ENCODE measurements at places on chromosomes 2 and 18. TPM values are rescaled to one million over a fixed set of nuclear protein-coding genes. Genes with fewer than 3 reads are reported as not detected.

Gene ANTXR1
- 42.6 TPM for total RNA-seq

Gene GRHL1
- total RNA-seq, result 6.0 TPM

Gene INHBB
- 3.7 TPM for total RNA-seq

Gene TRMT61B
- 14.4 TPM for total RNA-seq

Gene DSG1
- total RNA-seq, result not detected

DNA sequence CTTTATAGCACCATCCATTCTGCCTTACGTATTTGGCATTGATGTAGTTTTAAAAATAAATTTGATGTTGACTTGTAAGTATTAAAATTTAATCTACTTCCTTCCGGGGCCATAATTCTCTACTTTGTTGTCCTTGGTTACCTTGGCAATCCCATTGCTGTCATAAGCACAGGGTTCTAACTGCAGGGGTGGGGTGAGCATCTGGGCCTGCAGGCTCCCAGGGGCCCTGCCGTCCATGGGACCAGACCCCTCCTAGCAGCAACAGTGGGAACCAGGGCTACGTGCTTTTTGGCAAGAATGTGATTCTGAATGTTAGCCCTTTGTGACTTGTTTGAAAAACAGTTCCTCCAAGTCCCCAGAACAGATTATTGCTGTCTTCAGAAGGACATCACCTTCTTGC lies 4.9 kb downstream of the ASAP2 start:
- no peaks in the 10 kb centered on the region for H3K27me3 ChIP-seq
- H3K4me3 ChIP-seq, result no peak overlapping the region
- peak overlapping the region; percentile 49 for H3K27ac ChIP-seq
- H3K4me1 ChIP-seq, result peaks cover 33% of the 10 kb centered on the region

- no peak overlapping the region for H3K4me3 ChIP-seq
- no peaks in the 10 kb centered on the region for H3K4me1 ChIP-seq
- no peaks in the 10 kb centered on the region for H3K36me3 ChIP-seq
- H3K27me3 ChIP-seq, result no peaks in the 10 kb centered on the region
Measured at GRCh38 chr2:41750829-41751228, 297.0 kb upstream of the PKDCC start.

DNA sequence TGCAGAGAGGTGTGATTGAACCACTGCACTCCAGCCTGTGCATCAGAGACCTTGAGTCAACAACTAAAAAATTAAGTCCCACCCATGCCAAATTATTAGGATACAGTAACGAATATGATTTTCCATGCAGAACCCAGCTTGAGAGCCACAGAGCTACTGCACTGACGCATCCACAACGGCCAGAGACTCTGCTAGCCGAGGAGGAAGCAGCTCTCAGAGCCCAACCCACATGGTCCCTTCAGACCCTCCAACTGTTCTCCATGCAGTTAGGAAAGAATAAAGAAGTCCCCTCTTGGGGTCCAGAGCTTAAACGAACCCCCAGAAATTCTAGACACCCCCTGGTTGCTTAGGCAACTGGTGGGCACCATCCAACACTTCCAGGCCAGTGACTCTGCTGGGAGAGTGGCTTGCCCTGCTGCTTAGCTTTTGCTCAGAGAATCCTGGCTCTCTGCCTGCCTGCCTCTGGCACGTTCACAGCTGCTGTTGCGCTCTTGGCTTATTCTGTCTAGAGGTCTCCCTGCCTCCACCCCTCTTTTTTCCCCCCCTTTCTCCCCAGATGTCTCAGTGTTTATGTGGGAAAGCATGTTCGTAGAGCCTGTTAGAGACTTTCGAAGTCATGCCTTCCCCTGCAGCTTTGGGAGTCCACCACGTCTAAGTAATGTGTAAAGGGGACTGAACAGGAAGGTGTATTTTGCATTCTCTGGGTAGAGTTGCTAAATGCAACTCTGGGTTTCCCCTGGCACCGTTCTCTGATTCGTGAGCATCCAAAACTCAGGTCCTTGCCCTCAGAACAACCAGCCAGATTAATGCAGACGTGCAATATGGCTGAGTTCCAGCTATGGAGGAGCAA lies 26.0 kb upstream of the SP3 start:
- H3K27me3 ChIP-seq, result no peaks in the 10 kb centered on the region
- H3K27ac ChIP-seq, result peak overlapping the region; percentile 48
- DNase-seq, result peak; percentile 27
- no peaks in the 10 kb centered on the region for H3K4me1 ChIP-seq

DNA sequence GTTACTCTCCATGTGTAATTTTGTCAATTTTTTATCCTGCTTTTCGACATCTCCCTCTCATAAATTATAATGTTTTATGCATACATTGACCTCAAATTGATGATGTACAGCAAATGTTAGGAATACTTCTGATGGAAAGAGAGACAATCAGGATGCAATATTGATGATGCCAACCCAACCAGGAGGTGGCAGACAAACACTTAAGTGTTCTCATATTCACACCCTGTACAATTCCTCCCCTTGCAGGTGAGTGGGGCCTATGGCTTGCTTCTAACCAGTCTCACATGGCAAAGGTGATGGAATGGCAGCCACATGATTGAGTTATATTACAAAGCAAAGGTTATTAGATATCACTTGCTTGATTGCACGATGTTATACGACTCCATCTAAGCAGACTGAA lies 594.3 kb upstream of the REG3G start:
- no peak overlapping the region for H3K27ac ChIP-seq
- H3K4me1 ChIP-seq, result no peaks in the 10 kb centered on the region
- H3K4me3 ChIP-seq, result no peak overlapping the region
- H3K27me3 ChIP-seq, result no peaks in the 10 kb centered on the region
- DNase-seq, result peak; percentile 9

DNA sequence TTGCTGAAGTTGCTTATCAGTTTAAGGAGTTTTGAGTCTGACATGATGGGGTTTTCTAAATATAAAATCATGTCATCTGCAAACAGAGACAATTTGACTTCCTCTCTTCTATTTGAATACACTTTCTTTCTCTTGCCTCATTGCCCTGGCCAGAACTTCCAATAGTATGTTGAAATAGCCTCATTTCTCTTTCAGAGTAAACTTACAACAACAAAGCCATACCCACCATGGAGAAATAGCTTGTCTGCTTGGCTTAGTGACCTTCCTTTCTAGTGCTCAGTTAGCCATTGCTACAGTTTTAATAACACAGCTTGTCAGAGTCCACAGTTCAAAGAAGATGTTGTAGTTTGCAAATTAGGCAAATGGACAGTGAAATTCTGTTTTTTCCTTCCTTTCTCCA lies 228.0 kb downstream of the ETAA1 start:
- H3K4me1 ChIP-seq, result no peaks in the 10 kb centered on the region
- H3K27me3 ChIP-seq, result no peaks in the 10 kb centered on the region
- no peak for DNase-seq
- no peak overlapping the region for H3K4me3 ChIP-seq
- no peak overlapping the region for H3K27ac ChIP-seq
- H3K36me3 ChIP-seq, result no peaks in the 10 kb centered on the region

GRCh38 chr2:201313362-201313761 lies 43.8 kb downstream of the FLACC1 start:
- no peak overlapping the region for H3K27ac ChIP-seq
- H3K36me3 ChIP-seq, result no peaks in the 10 kb centered on the region
- no peaks in the 10 kb centered on the region for H3K4me1 ChIP-seq
- no peak for DNase-seq
- H3K27me3 ChIP-seq, result no peaks in the 10 kb centered on the region
- H3K4me3 ChIP-seq, result no peak overlapping the region

- peak; percentile 30 for DNase-seq
- no peaks in the 10 kb centered on the region for H3K27me3 ChIP-seq
- H3K27ac ChIP-seq, result no peak overlapping the region
- no peak overlapping the region for H3K4me3 ChIP-seq
- H3K36me3 ChIP-seq, result no peaks in the 10 kb centered on the region
Measured at GRCh38 chr2:113965644-113966043, 75.8 kb downstream of the ACTR3 start.

GRCh38 chr2:183459466-183459865 lies 335.2 kb downstream of the NUP35 start:
- no peak for DNase-seq
- no peaks in the 10 kb centered on the region for H3K27me3 ChIP-seq
- no peak overlapping the region for H3K4me3 ChIP-seq
- no peak overlapping the region for H3K27ac ChIP-seq
- H3K4me1 ChIP-seq, result no peaks in the 10 kb centered on the region
- H3K36me3 ChIP-seq, result no peaks in the 10 kb centered on the region

DNA sequence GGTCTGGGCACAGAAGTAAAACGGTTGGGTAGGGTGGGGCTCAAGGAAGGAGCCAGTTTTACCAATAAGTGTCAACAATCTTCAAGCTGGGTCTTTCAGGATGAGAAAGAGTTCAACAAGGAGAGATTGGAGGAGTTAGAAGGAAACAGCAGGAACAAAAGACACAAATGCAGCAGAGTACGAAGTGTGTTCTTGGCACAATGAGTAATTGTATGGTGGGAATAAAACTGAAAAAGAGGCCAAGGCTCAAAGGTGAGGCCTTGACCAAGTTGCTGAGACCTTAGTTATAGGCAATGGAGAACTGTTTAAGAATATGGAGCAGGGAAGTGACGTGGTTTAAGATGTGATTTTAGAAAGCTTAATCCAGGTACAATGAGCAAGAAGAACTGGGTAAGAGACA lies 230.3 kb downstream of the PDE11A start:
- H3K36me3 ChIP-seq, result no peaks in the 10 kb centered on the region
- DNase-seq, result no peak
- H3K4me1 ChIP-seq, result no peaks in the 10 kb centered on the region
- H3K27ac ChIP-seq, result no peak overlapping the region

GRCh38 chr2:115910270-115910669 lies 1467.8 kb downstream of the DPP10 start:
- no peak overlapping the region for H3K27ac ChIP-seq
- no peaks in the 10 kb centered on the region for H3K36me3 ChIP-seq
- no peaks in the 10 kb centered on the region for H3K27me3 ChIP-seq
- H3K4me1 ChIP-seq, result no peaks in the 10 kb centered on the region
- DNase-seq, result peak; percentile 17

DNA sequence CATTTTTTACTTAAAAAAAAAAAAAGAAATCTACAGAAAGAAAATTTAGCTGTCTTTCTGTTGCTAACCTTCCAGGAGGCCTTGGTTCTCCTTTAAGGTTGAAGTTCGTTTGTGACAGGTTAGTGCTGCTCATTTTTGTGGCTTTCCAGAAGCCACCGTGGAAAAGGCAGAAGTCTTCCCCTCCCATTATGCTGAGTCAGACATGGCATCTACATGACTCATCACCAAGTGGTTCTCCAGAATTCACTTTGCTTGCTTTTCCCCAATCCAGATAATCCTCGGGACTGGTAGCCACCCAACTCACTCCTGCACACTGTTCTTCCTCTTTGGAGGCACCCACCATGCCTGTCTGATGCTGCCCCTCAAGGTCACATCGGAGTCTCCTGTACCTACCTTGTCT lies 228.7 kb downstream of the PIK3C3 start:
- no peak overlapping the region for H3K27ac ChIP-seq
- H3K4me1 ChIP-seq, result no peaks in the 10 kb centered on the region
- no peaks in the 10 kb centered on the region for H3K27me3 ChIP-seq
- no peak overlapping the region for H3K4me3 ChIP-seq

GRCh38 chr18:39421276-39421675 lies 1855.7 kb upstream of the CELF4 start:
- H3K27me3 ChIP-seq, result no peaks in the 10 kb centered on the region
- no peak overlapping the region for H3K4me3 ChIP-seq
- no peaks in the 10 kb centered on the region for H3K36me3 ChIP-seq
- no peak overlapping the region for H3K27ac ChIP-seq
- no peak for DNase-seq
- H3K4me1 ChIP-seq, result no peaks in the 10 kb centered on the region

GRCh38 chr2:120258196-120258595 lies 5.5 kb downstream of the RALB start:
- no peak for DNase-seq
- H3K27ac ChIP-seq, result no peak overlapping the region
- peaks cover 4% of the 10 kb centered on the region for H3K4me1 ChIP-seq
- H3K27me3 ChIP-seq, result no peaks in the 10 kb centered on the region

GRCh38 chr2:73985308-73986084 lies 786 bp downstream of the TET3 start:
- no peaks in the 10 kb centered on the region for H3K4me1 ChIP-seq
- H3K36me3 ChIP-seq, result no peaks in the 10 kb centered on the region
- H3K27ac ChIP-seq, result no peak overlapping the region
- peaks cover under 1% of the 10 kb centered on the region for H3K27me3 ChIP-seq
- DNase-seq, result peak; percentile 56

DNA sequence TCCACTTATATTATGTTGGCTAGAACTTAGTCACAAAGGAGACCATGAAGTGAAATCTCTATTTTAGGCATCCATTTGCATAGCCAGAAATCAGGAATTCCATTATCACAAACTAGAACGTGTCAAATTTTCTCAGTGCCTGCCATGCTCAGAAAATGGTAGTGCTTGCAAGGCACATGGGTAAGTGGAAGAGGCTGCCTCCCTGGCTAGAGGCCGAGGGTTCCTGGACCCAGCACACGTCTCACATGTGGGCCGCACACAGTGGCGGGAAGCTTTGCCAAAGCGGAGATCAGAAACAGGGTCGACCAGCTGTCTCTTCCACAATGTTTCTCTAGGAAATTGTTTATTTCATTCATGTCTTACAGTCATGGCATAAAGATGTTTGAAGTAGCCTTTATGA lies 42.3 kb downstream of the TRAF3IP1 start:
- H3K27ac ChIP-seq, result no peak overlapping the region
- DNase-seq, result no peak
- H3K27me3 ChIP-seq, result no peaks in the 10 kb centered on the region
- H3K4me1 ChIP-seq, result no peaks in the 10 kb centered on the region
- H3K4me3 ChIP-seq, result no peak overlapping the region

DNA sequence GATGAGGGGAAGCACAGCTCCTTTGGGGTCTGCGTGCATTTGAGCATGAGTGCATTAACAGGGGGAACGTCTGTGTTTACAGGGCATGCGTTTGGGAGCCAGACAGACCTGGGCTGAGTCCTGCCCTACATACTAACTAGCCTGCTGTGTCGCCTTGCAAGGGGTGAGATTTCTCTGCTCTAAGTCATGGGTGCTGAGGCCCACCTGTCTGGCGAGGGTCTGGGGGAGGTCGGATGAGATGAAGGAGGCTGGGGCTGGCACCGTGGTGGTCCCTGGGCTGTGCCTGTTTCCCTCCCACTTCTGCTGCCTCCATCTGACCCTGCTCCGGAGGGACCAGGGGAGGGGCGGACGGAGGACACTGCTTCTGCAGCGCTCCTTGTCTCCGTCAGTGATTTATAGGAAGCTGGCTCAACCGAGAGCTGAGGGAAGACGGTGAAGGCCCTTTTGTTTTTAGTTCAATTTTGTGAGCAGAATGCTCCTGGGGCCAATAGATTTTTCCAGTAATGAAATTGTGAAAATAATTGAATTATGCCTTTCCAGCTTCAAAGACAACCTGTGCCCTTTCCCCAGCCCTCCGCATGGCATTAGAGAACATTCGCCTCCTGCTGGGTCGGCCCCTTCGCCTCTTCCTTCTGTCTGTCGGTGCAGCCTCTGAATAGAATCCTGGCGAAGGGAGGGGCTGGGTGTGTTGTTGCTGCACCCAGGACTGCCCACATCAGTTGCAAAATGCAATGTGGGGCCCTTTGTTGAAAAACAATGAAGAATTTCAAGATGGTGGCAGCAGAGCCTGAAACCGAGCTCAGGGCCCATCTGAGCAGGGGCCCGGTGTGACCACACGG lies 49.7 kb downstream of the RRM2 start:
- H3K36me3 ChIP-seq, result no peaks in the 10 kb centered on the region
- H3K27ac ChIP-seq, result no peak overlapping the region
- peak; percentile 51 for DNase-seq
- no peaks in the 10 kb centered on the region for H3K27me3 ChIP-seq

- no peaks in the 10 kb centered on the region for H3K4me1 ChIP-seq
- no peak overlapping the region for H3K4me3 ChIP-seq
- no peaks in the 10 kb centered on the region for H3K36me3 ChIP-seq
- H3K27me3 ChIP-seq, result no peaks in the 10 kb centered on the region
- DNase-seq, result no peak
Measured at GRCh38 chr18:36295214-36295613, 2.3 kb upstream of the FHOD3 start.

All from kidney (tissue), 22 donors.